Dermis blood vessel endothelial cell (primary cell): ENCODE measurements at places on chromosomes 3 and 15.

GRCh38 chr3:48877671-48878070 lies 21.0 kb downstream of the SLC25A20 start:
- no peak for DNase-seq

DNA sequence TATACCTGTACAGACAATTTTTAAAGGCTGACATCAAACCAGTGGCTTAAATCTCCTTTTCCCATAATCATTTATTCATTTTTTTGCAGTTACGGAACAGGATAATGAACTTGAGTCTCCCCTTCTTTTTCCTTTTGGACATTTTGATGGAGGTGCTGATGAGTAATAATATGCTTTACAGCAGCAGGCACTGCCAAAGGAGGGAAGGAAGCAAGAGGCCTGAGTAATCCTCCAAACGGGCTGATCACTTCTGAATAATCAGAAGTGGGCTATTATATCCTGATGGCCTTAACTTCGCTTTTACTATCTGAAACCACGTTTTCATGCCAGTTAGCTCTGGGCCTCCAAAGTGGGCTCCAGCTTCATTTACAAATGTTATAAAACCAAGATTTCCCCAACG lies 527.2 kb downstream of the FOXP1 start:
- peak; percentile 79 for DNase-seq

- peak; percentile 3 for DNase-seq
Measured at GRCh38 chr3:160980740-160981139, 124.4 kb downstream of the B3GALNT1 start.

DNA sequence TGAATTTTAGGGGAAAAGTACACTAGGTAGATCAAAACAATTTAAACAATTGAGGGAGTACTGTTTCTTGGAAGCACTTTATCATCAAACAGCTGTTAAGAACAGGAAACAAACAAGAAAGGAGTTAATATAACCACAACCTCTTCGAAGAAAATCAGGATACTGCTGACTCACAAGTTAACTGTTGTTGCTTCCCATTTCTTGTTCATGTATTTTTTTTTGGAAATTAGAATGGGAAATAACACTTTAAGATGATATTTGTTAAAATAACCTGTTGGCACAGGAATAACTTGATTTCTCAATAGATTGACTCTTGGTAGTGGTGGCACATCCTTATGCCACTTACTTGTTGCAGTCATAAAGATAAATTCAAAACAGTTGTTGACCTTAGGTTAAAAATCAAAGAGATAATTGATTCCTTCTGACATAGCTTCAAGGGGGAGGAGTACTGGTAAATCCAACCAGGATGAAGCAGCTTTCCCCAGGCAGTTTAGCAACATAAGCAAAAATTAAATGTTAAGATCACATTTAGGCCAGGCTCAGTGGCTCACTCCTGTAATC lies 3.3 kb downstream of the BNIP2 start:
- DNase-seq, result peak; percentile 82

- no peak for DNase-seq
Measured at GRCh38 chr3:24135280-24135679, 190.2 kb downstream of the NR1D2 start.

DNA sequence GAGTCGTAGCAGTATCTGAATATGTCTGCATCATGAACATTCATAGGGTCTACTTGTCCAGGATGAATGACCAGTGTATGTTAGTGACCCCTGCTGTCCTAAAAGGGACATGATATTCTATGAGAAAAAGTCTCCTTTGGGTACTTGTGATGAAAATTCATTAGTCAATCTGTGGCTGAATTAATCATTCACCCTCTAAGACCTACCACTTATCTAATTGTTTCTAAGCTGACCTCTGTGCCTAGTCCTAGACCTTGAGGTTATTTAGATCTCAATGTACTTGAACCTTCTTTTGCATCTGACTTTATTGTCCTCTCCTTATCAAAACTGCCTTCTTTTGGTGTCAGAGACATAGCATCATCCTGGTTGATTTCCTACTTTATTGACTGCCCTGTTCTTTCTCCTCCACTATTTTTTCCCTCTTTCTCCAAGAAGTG lies 799.3 kb downstream of the DIPK2A start:
- peak; percentile 77 for DNase-seq

DNA sequence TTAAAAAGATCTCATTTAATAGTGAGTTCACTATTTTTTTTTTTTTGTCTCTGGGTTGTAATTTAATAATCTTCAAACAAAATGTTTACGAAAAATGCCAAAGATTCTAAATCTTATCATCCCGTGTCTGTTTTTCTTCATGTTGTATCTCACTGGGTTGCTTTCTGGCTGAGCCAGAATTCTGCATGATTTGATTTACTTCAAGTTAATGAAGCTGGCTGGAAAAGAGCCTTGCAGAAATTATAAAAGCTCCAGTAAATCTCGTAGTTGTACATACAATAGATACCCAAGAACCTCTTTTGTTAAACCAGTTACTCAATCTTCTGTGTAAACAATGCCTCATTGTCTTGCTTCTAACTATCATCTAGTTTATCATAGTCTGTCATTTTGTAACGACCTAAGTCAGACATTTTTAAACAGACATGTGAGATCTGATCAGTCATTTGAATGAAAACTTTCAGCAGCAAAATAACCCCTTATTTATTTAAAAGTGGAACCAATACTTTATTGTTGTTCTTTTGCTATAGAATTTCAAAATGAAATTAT lies 249.0 kb downstream of the MCTP2 start:
- DNase-seq, result no peak

DNA sequence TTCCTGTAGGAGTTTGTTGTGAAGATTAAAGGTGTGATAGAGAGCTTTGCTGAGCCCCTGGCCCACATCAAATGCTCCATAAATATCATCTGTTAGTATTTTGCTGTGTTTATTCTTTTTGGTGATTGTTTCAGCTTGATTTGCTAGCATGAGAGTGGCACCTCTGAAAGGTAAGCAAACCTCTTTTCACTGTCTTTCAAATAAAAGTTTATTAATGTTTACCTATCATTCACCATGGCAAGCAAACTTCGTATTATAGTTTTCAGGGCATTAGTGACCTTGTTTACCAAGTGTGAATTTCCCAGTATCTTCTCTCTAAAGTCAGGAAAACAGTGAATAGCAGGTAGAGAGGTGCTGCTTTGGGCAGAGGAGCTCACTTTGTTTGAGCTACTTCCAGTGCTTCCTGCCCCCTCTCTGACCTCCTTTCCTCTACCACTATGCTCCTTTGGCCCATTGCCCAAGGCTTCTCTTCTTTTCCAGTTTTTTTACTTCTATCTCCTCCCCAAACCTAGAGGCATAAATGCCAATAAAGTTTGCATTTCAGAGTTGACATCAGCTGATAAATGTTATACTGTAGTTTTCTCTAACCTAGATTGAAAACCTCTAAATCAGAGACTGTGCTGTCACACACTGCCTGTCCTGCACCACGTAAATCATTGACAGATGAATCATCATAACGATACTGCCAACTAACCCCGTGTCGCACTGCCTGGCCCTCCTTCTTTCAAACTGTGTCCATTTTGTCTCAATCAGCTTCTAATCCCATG lies 569.0 kb downstream of the TUSC7 start:
- DNase-seq, result peak; percentile 27

- peak; percentile 5 for DNase-seq
Measured at GRCh38 chr3:102449341-102449740, 14.5 kb downstream of the ZPLD1 start.

GRCh38 chr3:55877703-55878102 lies 390.6 kb upstream of the WNT5A start:
- DNase-seq, result no peak

GRCh38 chr3:100780071-100780622 lies 70.9 kb downstream of the TFG start:
- no peak for DNase-seq

- DNase-seq, result peak; percentile 91
Measured at GRCh38 chr3:28916713-28917499, 364.0 kb upstream of the RBMS3 start.

- DNase-seq, result no peak
Measured at GRCh38 chr15:45354711-45355110, 23.6 kb downstream of the GATM start.

DNA sequence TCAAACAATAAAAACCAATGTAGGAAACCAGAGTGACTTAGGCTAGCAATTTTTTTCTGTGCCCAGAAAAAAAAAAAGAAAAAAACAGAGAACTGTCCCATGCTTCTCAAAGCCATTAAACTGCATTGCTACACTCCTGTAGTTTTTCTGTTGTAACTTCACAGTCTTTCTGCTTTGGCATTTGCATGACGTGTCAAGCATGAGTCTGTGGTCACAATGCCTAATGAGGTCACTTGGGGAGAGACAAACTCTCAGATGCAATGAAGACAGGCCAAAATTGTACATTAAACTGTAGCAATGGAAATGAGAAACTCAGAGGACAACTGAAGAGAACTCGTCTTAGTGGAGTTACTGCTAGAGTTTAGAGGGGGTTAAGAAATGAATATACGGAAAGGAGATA lies 30.8 kb downstream of the CCDC80 start:
- no peak for DNase-seq

- no peak for DNase-seq
Measured at GRCh38 chr15:80525853-80526252, 121.7 kb downstream of the ARNT2 start.

DNA sequence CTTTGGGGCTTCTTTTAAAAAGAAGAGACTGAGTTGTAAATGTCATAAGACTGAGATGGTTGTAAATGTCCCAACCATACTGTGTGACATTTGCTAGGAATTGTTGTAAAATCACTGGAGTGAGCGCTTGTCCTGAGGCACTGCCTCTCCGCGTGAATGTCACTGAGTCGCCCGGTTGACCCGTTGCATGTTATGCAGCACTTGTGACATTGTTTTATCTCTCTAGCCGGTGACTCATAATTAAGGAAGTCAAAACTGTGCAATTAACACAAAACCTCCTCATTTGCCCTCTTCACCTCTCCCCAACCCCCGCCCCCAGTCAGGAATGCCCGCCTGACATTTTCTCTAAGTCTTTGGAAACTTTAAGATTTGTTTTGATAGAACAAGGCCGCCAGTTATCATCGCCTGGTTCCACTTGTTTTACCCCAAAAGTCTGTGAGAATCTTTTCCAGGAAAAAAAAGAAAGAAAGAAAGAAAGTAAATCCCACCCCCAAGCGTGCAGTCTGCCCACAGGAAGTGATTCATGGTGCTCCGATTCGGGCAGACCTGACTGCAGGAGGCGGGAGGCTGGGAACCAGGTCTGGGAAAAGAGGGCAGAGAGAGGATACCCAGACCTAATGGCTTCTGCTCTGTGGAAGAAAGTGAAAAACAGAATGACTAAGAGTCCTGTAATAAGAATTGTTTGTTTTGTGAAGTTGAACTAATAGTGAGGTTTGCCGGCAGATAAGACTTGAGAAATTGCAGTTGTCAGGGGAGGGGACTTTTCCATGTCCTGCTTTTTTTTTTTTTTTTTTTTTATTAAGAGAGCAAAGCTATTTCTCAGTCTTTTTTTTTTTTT lies 84.8 kb downstream of the SMAD3 start:
- peak; percentile 98 for DNase-seq
